ENCODE measurements at places on chromosomes 6 and 20. TPM values are rescaled to one million over a fixed set of nuclear protein-coding genes. Genes with fewer than 3 reads are reported as not detected.

DNA sequence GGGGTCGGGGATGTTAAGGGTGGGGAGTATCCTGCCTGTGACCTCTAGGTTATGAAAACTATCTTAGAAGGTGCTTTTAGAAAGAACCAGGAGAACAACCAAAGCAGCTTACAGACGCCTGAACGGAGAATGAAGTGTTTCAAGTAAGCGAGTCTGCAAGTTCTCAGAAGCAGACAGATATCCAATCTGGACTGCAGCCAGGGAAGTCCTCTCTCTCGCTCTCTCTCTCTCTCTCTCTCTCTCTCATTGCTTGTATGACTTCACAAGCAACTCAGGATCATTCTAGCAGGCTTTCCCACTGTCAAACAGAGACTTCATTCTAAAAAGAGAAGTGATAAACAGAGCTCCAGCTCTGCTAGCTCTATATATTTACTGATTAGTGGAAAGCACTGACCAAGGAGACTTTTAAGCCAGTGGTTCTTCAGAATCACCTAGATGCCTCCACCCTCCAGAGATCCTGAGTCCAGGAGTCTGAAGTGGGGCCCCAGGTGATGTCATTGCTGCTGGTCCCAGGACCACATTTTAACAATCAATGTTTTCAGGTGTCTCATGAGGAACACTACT is 6.0 kb downstream of the TCF21 start:
- H3K36me3 ChIP-seq: no peaks in the 10 kb centered on the region
- H3K27ac ChIP-seq: no peak overlapping the region
- H3K4me3 ChIP-seq: no peak overlapping the region
- H3K27me3 ChIP-seq: peaks cover 89% of the 10 kb centered on the region

Gene PLA2G7
- total RNA-seq: 2.8 TPM

Gene NFKBIL1
- 23.6 TPM for total RNA-seq

Gene ADTRP
- total RNA-seq: 19.6 TPM

Measured in suprapubic skin (tissue), 4 donors.